B cell (primary cell): ENCODE measurements at places on chromosomes 1 and 21. TPM values are rescaled to one million over a fixed set of nuclear protein-coding genes. Genes with fewer than 3 reads are reported as not detected.

DNA sequence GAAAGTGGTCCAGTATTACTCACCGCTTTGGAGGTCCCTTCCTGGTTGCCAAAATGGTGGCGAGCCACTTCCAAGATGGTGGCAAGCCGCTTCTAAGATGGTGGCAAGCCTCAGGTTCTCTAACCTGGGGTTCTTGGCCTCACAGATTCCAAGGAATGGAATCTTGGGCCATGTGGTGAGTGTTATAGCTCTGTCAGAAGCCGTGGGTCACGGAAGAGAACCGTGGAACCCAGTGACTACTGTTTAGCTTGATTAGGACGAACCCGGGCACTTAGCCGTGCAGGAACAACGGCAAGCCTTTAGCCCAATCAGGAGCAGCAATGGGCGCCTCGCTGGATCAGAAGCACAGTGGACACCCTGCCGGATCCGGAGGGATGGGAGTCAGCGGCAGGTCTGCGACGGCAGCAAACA, 356.2 kb upstream of the TMPRSS15 start:
- no peak overlapping the region for H3K27ac ChIP-seq
- no peak overlapping the region for H3K4me3 ChIP-seq
- no peak for DNase-seq
- no peaks in the 10 kb centered on the region for H3K27me3 ChIP-seq
- H3K36me3 ChIP-seq = no peaks in the 10 kb centered on the region

- H3K36me3 ChIP-seq = no peaks in the 10 kb centered on the region
- H3K27ac ChIP-seq = no peak overlapping the region
- no peak overlapping the region for H3K4me3 ChIP-seq
- H3K27me3 ChIP-seq = peaks cover 8% of the 10 kb centered on the region
- no peak for DNase-seq
Observed at GRCh38 chr1:37244815-37245214, 210.5 kb upstream of the GRIK3 start.

DNA sequence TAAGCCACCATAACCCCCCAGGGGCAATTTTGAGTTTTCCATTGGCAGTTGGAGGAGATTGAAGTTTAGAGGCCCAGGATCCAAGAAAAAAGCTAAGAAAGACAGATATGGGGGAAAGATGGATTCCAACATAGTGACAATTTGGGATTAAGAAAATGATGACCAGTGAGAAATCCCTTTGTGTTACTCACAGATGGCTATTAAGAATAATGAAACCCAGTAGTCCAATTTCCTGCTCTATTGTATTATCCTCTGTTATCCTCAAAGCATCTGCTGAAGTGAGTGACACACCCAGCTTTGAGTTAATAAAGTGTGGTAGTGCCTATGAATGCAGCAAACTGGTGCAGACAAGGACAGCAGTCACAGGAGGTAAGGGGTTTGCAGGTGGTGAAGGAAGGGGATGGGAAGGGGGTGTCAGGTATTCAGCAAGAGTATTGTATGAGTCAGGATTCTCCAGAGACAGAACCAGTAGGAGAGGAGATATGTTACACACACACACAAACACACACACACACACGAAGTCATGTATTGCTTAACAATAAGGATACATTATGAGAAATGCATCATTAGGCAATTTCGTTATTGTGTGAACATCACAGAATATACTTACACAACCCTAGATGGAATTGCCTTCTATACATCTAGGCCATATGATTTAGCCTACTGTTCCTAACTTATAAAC, 112.4 kb upstream of the VANGL1 start:
- no peak for DNase-seq
- no peak overlapping the region for H3K27ac ChIP-seq
- no peaks in the 10 kb centered on the region for H3K27me3 ChIP-seq
- H3K4me1 ChIP-seq = no peaks in the 10 kb centered on the region

Gene ASCL5
- total RNA-seq = not detected in 2 replicates

Gene LRRC71
- total RNA-seq = not detected in 2 replicates
